IMR-90 (cell line): ENCODE measurements at places on chromosomes 7 and 10. TPM values are rescaled to one million over a fixed set of nuclear protein-coding genes. Genes with fewer than 3 reads are reported as not detected.
A peak's percentile ranks its signal among the peaks of the same experiment; 100 is the strongest.

GRCh38 chr10:104123397-104123796, 1.4 kb downstream of the SFR1 start:
- no peak overlapping the region for H3K4me3 ChIP-seq
- H3K27me3 ChIP-seq = no peaks in the 10 kb centered on the region
- no peak overlapping the region for H3K27ac ChIP-seq
- DNase-seq = peak; percentile 30

- DNase-seq = no peak
- peaks cover 27% of the 10 kb centered on the region for H3K27me3 ChIP-seq
- H3K27ac ChIP-seq = no peak overlapping the region
- no peak overlapping the region for H3K4me3 ChIP-seq
These were observed 16.8 kb upstream of the RAMP3 start for GRCh38 chr7:45140827-45141226.

DNA sequence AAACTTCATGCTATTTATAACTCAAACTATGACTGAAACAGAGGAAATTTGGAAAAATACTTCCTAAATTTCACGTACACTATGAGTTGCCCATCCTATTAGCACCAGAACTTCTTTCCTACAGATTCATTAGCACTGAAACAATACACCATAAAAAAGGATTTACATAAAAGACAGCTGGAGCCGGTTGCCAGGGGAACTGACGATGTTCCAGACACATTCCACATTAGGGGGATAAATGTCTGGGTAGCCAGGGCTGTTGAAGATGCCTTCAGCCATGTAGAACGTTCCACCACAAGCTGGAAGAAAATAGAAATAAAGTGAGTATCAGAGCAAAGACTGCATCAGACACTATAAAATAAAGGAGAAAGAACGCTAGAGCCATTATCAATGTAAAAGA, 129.8 kb upstream of the RSU1 start:
- DNase-seq = no peak
- peaks cover 13% of the 10 kb centered on the region for H3K4me1 ChIP-seq
- H3K27ac ChIP-seq = no peak overlapping the region
- H3K36me3 ChIP-seq = no peaks in the 10 kb centered on the region

GRCh38 chr10:34814913-34815184, 247 bp downstream of the PARD3 start:
- peak overlapping the region; percentile 98 for H3K4me3 ChIP-seq
- H3K27me3 ChIP-seq = peaks cover 2% of the 10 kb centered on the region; the same call in 1 of the 2 replicates
- no peaks in the 10 kb centered on the region for H3K36me3 ChIP-seq
- H3K27ac ChIP-seq = peak overlapping the region; percentile 93
- H3K4me1 ChIP-seq = peaks cover 4% of the 10 kb centered on the region

GRCh38 chr7:82945480-82945879, 217.2 kb downstream of the PCLO start:
- no peaks in the 10 kb centered on the region for H3K4me1 ChIP-seq
- DNase-seq = no peak
- no peaks in the 10 kb centered on the region for H3K36me3 ChIP-seq

GRCh38 chr7:81657551-81657950, 112.3 kb downstream of the HGF start:
- H3K4me1 ChIP-seq = peaks cover 3% of the 10 kb centered on the region; the same call in 1 of the 2 replicates
- H3K36me3 ChIP-seq = 0 out of 2 replicates have a peak, but pooled peaks cover 2% of the 10 kb centered on the region
- no peak for DNase-seq
- no peaks in the 10 kb centered on the region for H3K27me3 ChIP-seq
- H3K4me3 ChIP-seq = no peak overlapping the region

DNA sequence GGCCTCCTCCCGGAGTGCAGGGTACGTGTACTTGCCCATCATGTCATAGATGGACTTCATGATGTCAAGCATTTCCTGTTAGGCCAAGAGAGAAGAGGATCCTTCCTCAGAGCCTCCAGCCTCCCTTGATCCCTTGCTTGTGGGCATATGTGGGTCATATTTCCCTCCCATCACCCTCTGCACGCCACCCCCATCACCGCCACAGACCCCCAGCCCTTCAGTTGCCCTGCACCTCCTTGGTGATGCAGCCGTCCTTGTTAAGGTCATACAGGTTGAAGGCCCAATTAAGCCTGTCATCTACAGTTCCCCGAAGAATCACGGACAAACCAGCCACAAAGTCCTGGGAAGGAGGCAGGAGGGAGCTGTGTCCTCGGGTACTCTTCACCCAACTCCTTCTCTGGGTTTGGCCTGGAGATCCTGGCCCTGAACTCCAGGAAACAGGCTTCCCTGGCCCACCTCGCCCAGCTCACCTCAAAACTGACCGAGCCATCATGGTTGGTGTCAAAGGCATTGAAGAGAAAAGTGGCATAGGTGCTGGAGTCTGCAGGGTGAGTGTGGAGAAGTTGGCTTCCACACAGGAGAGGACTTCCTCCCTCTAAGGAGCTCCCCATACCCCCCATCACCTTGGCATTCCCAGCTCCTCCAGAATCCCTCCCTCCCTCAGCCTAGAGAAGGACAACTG, 9.8 kb upstream of the OGA start:
- no peak for DNase-seq
- H3K27me3 ChIP-seq = no peaks in the 10 kb centered on the region
- no peaks in the 10 kb centered on the region; the same call in 1 of the 2 replicates for H3K36me3 ChIP-seq
- H3K27ac ChIP-seq = no peak overlapping the region
- H3K4me3 ChIP-seq = no peak overlapping the region
- H3K4me1 ChIP-seq = peaks cover 6% of the 10 kb centered on the region

GRCh38 chr7:12716134-12716681, 28.8 kb downstream of the ARL4A start:
- H3K36me3 ChIP-seq = no peaks in the 10 kb centered on the region
- DNase-seq = no peak
- H3K4me1 ChIP-seq = peaks cover 9% of the 10 kb centered on the region
- H3K4me3 ChIP-seq = no peak overlapping the region

DNA sequence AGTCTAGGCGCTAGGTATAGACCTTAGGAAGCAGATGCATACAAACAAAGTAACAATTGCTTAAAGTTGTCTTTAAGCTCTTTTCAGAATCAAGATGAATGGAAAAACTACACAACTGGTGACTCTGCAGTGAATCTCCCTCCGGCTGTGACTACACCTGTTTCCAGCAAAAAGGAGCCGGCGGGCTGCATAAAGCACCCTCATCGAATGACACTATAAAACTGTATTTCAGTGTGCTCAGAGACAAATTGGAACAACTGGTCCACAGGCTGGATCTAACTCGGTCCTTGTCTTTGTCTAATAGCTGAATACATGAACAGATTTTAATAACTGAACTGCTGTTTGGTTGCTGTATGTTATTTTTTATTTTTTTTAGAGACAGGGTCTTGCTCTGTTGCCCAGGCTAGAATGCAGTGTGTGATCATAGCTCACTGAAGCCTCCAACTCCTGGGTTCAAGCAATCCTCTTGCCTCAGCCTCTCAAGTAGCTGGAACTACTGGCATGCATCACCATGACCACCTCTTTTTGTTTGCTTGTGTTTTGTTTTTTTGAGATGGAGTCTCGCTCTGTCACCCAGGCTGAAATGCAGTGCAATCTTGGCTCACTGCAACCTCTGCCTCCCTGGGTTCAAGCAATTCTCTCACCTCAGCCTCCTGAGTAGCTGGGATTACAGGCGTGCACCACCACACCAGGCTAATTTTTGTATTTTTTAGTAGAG, 64.2 kb upstream of the SVIL start:
- H3K4me1 ChIP-seq = peaks cover 7% of the 10 kb centered on the region; the same call in 1 of the 2 replicates
- peaks cover 2% of the 10 kb centered on the region; the same call in 1 of the 2 replicates for H3K36me3 ChIP-seq
- H3K27ac ChIP-seq = no peak overlapping the region
- H3K4me3 ChIP-seq = no peak overlapping the region

- H3K27ac ChIP-seq = no peak overlapping the region
- DNase-seq = no peak
- no peaks in the 10 kb centered on the region for H3K4me1 ChIP-seq
- no peaks in the 10 kb centered on the region for H3K36me3 ChIP-seq
- H3K27me3 ChIP-seq = no peaks in the 10 kb centered on the region; the same call in 1 of the 2 replicates
- H3K4me3 ChIP-seq = no peak overlapping the region
These were observed 445.1 kb downstream of the PLXNA4 start for GRCh38 chr7:132131196-132131595.

C10orf53 gene
- not detected in 2 replicates for polyA plus RNA-seq

IKZF1 gene
- not detected in 2 replicates for polyA plus RNA-seq

HNRNPH3 gene
- 119 and 142 TPM in 2 replicates for polyA plus RNA-seq

SMKR1 gene
- polyA plus RNA-seq = 0.26 TPM in 1 of 2 replicates, not detected in the other

SYNPO2L gene
- polyA plus RNA-seq = 0.62 and 0.75 TPM in 2 replicates

FZD1 gene
- 6.5 and 6.8 TPM in 2 replicates for polyA plus RNA-seq

LCOR gene
- 3.4 and 3.7 TPM in 2 replicates for polyA plus RNA-seq

LRRC17 gene
- 199 and 250 TPM in 2 replicates for polyA plus RNA-seq

MTERF1 gene
- polyA plus RNA-seq = 5.6 and 7.3 TPM in 2 replicates

ANKRD61 gene
- polyA plus RNA-seq = 0.17 and 0.32 TPM in 2 replicates
